GM23248 (cell line): ENCODE measurements at places on chromosomes 12 and 14. TPM values are rescaled to one million over a fixed set of nuclear protein-coding genes. Genes with fewer than 3 reads are reported as not detected.

DNA sequence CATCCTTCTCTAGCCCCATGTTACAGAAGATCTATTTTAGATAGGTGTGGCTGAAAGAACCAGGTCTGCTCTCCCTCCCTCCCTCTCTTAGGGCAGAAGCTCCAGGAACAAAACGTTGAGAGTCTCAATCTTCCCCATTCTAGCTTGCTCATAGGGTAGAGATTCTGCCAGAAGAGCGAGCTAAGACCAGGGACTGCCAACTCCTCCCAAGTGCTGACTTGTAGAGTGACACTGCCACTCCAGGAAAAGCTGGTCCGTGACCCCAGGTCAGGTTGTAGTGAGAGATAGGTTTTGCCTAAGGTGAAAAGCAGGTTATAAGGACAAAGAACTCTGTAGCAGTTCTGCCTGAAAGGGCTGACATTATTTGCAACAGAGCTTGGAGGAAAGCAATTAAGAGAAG lies 73.4 kb downstream of the INSM2 start:
- no peak overlapping the region for H3K4me3 ChIP-seq
- no peaks in the 10 kb centered on the region for H3K4me1 ChIP-seq
- DNase-seq, result no peak
- peaks cover 11% of the 10 kb centered on the region for H3K36me3 ChIP-seq
- H3K27me3 ChIP-seq, result no peaks in the 10 kb centered on the region

DNA sequence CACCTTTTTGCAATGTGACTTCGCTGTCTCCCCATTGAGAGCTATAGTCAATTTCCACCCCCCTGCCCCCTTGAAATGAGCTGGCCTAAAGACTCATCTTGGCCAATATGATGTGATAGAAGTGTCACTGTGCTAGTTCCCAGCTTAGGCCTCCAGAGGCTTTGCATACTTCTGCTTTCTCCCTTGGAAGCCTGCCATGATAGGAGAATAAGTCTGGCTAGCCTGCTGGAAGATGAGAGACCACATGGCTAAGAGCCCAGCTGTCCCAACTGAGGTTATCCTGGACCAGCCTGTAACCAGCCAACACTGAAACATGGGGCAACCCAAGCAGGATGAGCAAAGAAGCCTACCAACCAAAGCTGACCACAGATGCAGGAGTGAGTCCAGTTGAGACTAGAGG lies 196.9 kb downstream of the GRIN2B start:
- H3K36me3 ChIP-seq, result no peaks in the 10 kb centered on the region
- no peaks in the 10 kb centered on the region for H3K4me1 ChIP-seq
- H3K4me3 ChIP-seq, result no peak overlapping the region
- DNase-seq, result peak; percentile 2

The KERA gene
- polyA plus RNA-seq, result not detected in 2 replicates

DNA sequence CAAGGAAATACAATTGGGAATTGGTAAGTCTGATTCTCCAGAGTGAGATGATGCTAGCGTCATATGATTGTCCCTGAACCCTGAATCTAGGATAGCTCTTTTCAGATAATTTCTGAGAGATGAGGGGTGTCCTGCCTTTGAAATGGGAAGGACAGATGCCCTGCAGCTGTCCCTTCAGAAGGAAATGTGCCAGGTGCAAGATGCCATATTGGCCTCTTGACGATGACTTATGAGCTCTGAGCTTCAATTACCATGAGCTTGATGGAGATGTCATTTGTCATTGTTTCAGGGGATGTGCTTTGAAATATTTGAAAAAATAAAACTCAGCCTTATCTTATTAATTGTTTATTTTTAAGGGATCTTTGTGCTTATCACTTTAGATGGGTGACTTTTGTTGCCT lies 185.1 kb downstream of the DACT1 start:
- H3K36me3 ChIP-seq, result no peaks in the 10 kb centered on the region
- DNase-seq, result no peak
- no peaks in the 10 kb centered on the region for H3K27me3 ChIP-seq
- H3K4me3 ChIP-seq, result no peak overlapping the region

The PHLDA1 gene
- 35.4 and 36.2 TPM in 2 replicates for polyA plus RNA-seq

DNA sequence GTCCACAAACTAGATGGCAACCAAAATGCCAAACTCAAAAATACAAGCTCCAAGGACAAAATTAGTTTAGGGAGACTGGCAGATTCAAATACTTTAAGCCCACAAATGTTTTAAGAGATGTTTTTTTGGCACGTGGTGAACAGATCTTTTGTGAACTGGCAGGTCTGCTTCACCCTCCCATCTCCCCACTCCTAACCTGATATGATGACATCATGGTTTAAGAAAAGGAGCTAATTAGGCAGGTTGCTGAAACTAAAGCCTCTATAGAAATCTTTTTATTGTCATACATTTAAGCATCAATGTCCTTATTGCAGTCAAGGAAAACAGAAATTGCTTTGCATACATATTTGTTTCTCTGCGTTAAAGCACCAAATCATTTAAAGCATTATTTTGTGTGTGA lies 5.8 kb downstream of the LRIG3 start:
- H3K27me3 ChIP-seq, result no peaks in the 10 kb centered on the region
- H3K36me3 ChIP-seq, result peaks cover 34% of the 10 kb centered on the region
- peaks cover 27% of the 10 kb centered on the region for H3K4me1 ChIP-seq
- peak overlapping the region; percentile 95; the same call in 1 of the 2 replicates for H3K4me3 ChIP-seq

The PTPRR gene
- 1.1 and 1.6 TPM in 2 replicates for polyA plus RNA-seq

DNA sequence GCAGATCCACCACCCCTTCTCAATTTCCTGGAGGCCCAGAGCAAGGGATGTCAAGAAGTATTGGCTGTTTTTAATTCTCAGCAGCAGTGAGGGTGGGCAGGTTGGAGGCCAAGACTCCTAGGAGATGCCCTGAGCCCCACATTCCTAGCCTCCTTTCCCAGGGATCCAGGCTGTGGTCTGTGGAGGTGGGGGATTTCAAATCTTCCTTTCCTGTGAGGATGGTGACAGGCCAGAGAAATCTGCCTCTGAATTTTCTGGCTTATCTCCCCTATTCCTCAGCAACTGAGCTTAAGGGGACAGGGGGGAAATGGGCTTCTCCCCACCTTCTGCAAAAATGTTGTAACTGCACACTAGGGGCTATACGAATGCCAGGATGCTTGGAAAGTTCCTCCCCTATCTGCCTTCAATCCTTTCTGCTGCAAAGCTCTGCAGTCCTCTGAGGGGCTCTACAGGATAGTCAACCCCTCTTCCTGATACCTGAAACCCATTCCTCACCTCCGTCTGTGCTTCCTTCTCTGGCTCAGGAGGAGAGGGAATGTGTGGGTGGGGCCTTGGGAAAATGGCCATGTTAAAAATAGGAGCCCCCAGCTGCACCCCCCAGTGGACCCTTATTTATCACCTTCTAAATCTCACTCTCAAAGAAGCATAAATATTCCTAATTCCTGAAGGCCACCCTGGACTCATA lies 6.6 kb downstream of the GPR84 start:
- H3K36me3 ChIP-seq, result no peaks in the 10 kb centered on the region
- peaks cover 30% of the 10 kb centered on the region for H3K4me1 ChIP-seq
- no peaks in the 10 kb centered on the region for H3K27me3 ChIP-seq
